ENCODE measurements at places on chromosomes 1 and 21.

- DNase-seq, result no peak
These were observed 41.0 kb downstream of the KAZN start for GRCh38 chr1:14639291-14640050.

DNA sequence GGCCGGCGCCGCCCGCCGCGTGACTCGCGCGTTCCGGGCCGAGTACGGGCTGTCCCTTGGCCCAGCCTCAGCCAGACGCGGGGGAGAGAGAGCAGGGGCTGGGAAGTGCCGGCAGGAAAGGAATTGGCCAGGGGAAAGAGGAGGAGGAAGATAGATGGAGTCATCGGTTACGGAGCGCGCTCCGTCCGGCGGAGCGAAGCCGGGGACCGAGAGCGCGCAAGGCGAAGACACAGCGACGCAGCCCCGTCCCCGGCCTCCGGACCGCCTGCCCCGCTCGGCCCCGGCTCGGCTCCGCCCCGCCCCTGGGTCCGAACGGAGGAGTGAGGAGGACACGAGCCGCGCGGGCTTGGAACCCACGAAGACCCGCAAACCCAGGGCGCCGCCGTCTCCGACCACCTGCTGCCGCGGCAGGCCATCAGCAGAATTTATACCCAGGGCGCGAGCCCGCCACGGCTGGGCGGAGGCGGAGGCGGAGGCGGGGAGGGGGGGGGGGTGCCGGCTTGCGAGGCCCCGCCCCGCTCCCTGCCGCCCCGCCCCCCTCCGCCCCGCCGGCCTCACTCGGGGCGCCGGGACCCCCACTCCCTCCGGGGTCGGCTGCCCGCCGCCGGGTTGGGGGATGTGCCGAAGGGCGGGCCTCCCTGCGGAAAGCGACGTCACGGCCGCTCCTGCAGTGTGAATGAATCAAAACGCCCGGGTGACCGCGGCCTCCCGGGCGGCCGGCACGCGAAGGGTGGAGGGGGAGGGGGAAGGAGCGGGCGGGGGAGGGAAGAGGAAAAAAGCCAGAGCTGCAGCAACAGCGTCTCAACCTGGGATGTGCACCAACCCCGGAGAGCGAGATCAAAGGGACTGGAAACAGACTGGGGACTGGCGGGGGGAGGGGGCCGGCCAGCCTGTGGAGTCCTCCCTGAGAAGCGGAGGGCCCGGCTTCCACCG is at the start of gene LHX4:
TSS of gene LHX4 (plus strand) at position 782 of the 933 bp plus-strand sequence. CDS start 266 bp downstream, outside the sequence.
- peak; percentile 89 for DNase-seq

- DNase-seq, result no peak
These were observed 32.5 kb downstream of the XKR8 start for GRCh38 chr1:27992276-27992675.

DNA sequence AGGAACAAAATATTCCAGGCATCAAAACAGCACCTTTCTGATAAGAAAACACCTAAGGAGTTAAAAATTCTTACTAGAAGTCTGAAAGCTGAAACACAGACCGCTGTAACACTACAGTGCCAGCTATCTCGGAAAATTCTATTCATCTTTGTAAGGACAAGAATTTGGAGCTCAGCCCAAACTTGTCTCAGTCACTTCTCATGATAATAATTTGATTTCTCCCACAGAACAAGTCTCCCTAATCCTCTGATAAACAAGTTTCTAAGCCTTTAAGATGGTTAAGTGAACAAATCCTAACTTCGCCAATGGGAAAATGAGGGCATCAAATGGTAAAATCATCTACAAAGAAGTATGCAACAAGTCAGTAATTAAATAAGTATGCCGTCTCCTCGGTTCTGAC is 59.9 kb downstream of the SIPA1L2 start:
- no peak for DNase-seq

DNA sequence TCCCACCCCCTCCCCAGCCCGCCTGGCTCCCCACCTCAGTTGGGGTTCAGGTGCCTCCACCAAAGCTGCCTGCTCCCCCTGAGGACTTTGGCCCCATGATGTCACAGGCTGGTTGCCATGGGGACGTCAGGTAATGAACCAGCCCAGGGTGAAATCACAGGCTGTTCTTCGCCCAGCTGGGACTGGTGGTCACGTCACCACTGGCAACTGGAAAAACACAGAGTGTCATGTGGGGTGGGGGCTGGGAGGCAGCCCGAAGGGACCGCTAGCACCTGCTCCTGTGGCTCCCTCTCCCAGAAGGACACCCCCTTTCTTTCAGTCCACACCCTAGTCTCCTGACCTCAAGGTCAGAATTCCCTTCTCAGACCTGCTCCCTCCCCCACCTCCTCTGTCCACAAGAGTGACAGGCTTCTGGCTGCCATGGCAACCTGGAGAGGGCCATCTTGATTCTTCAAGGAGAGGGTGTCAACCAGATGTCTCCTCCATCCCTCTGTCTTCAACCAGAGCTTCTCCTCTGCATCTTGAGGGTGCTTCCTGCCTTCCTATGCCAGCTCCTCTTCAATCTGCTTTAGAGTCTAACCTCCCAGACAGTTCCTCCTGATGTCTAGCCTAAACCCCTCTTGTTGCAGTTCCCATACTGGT is 6.2 kb downstream of the FAM131C start:
- peak; percentile 49 for DNase-seq

DNA sequence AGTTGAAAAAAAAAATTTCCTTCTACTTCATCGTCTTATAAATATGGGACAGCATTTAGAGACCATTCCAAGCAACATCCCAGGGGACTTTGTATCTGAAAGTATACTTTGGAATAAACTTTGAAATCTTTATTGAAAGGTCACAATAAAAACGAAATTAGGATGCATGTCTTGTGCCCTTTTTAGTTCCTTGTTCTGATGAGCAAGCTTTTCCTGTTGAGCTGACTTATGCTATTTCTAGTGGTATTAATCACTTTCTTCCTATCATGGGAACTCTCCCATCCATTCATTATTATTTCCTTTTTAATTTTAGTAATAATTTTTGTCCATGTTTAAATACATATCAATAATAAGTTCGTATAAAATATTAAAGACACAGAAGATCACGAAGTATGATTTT is 4.0 kb upstream of the GBP2 start:
- DNase-seq, result no peak

- DNase-seq, result no peak
These were observed 6.3 kb upstream of the ZSCAN20 start for GRCh38 chr1:33466159-33466558.

GRCh38 chr1:191629836-191630235 is 528.4 kb upstream of the RGS18 start:
- no peak for DNase-seq

- no peak for DNase-seq
These were observed 62.3 kb downstream of the HLCS start for GRCh38 chr21:36904093-36904666.

DNA sequence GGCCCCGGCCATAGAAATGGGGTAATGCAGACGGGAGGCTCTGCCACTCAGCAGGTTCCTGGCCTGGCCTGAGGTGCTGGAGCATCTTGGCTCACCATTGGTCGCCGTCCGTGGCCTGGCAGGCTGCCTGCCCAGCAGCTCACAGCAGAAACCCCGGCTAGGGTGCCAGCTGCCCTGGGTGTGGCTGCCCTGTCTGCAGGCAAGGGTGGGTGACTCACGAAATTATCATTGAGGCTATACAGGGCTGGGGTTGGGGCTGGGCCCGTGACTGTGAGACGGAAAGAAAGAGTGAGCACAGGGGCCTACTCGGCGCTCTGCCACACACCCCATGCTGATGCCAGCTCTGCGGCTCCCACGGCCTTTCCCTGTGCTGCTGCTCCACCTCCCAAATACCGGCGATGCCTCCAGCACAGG is 8.0 kb upstream of the PKP1 start:
- no peak for DNase-seq

DNA sequence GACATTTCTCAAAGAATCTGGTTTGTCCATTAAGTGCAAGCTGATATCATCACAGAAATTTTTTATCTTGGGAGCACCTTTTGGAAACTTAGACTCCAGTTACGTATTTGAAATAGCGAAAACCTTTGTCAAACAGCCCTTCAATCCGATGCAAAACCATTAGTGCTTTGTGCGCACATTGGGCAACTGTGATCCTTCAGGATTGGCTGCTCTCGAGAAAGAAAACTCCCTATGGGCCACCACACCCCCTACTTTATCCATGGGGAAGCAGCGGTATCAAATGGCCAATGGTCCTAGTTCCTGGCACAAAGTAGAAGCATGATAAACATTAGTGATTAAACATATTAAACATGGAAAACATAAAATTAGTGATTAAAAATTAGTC is 16.0 kb upstream of the CD55 start:
- DNase-seq, result no peak

GRCh38 chr1:18032172-18032859 is 75.3 kb upstream of the IGSF21 start:
- no peak for DNase-seq

DNA sequence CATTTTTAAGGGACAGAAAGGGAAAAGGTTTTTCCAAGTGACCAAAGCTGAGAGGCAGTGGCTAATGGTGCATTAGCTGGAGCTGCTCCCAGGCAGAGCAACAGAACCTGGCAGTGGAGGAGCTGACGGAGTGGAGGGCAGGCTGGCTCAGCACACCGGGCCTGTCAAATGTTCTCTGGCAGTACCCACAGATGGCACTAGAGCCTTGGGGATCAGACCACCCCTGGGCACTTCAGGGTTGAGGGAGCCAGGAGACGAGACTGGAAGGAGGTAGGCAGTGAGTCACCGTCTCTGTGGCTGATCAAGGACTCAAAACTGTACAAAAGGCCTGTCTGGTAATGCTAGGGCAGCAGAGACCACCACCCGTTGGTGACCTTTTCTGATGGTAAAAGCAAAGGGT is 121.7 kb upstream of the KIAA0040 start:
- DNase-seq, result no peak

DNA sequence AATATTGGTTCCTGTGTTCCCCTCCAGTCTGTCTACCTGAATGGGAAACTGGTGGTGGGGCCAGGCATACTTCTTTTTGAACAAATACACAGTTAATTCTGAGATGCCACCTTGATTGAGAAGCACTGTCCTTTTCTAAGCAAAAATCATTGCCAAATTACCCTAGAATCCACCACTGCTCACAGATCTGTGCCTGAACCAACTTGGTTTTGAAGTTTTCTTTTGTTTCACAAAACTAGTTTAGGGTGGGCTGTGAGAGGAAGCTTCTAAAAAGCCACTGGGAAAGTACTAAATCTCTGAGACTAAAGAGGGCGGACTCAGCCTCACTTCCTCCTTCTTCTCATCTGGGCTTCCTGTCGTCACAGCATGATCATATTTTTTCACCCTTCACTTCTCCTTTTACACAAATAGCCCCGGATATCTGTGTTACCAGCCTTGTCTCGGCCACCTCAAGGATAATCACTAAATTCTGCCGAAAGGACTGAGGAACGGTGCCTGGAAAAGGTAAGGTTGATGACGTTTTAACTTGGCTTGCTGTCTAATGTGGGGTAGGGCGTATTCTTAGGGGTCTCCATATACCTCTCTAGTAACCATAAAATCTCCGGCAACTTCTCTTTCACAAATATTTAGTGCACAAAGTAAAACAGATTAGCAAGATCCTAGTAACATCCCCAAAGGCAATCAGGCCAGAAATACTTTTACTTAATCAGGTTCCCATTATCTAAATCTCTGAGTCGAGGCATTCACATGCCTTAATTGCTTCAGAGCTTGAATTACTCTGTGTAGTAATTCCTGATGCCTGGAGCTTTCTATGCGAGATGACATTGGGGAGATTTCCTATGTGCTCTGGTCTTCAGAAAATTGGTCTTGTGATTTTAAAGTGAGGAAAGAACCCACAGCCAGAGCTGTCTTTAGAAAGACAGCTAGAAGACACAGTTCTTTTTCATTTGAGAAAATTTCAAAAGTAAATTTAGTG is at the start of gene CD53:
TSS of gene CD53 (plus strand) at position 404 of the 976 bp plus-strand sequence. CDS start 18,261 bp downstream, outside the sequence.
- peak; percentile 5 for DNase-seq

DNA sequence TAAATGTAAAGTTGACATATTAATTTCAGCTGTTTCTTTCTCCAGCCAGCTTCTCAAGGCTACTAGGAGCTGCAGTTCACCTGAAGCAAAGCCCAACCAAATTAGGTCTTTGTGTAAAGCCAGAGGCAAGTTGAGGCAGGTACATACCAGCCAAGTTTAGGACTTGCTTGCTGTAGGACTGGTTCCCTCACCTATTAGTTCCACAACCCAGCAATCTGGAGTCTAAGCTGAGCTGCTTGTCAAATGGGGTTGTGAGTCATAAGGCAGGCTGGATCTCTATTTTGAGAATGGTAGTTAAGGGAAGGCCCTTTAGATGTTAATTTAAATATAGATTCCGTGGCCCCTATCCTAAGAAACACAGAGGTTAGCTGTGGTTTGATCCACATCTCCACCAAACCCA is 7.6 kb upstream of the FLG2 start:
- no peak for DNase-seq

DNA sequence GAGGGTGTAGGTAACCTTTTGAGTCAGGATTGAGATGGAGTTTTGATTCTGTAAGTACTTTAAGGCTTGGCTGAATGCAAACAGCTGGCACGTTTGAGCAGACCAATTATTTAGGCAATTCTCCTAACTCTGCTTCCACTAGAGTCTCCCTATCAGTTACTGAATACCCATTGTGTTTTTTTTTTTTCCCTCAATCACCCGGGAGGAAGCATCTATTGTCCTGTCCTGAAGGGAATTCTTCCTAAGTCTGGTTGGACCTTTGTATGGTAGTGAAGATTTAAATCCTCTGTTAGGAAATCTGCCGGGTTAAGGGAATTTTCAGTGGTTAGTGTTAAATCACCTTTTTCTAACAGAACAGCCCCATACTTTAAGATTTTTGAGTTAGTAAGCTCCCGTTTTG is 571.2 kb upstream of the USP24 start:
- no peak for DNase-seq

- DNase-seq, result no peak
These were observed 9.9 kb upstream of the BARHL2 start for GRCh38 chr1:90726986-90727480.

- no peak for DNase-seq
These were observed 15.1 kb downstream of the NFASC start for GRCh38 chr1:204885790-204886189.

DNA sequence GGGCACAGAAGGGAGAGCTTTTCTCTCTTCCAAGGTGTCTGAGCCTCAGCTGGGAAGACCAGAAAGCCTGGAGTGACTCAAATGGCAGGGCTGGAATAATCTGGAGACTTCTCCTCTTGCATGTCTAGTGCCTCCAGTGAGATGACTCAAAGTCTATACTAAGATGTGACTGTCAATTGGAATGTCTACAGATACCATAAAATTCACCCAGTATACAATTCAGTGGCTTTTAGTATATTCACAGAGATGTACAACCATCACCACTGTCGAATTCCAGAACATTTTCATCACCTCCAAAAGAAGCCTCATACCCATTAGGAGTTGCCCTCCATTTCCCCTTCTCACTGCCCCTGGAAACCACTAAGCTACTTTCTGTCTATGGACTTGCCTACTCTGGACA is 47.9 kb upstream of the CNN3 start:
- no peak for DNase-seq

GRCh38 chr1:31689854-31690253 is 14.0 kb downstream of the COL16A1 start:
- DNase-seq, result no peak

DNA sequence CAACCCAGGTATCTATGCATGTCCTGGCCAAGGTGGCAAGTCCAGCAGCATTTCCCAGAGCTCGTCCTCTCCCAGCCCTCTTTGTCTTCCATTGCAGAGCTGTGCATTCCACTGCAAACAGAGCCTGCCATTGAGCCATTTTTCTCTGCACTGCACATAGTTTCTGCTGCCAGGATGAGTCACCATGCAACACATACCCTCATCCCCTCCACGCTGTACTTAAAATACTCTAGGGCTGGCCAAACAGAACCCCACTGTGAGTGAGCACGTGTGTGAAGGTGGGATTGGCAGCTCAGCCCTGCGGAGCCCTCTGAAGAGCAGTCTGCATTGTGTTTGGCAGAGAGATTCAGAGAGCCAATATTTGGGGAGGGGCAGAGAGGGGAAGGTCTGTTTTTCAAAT is 3.9 kb upstream of the ATP1B1 start:
- no peak for DNase-seq
